Hematopoietic multipotent progenitor cell (in vitro differentiated cells): ENCODE measurements at places on chromosomes 4 and X. TPM values are rescaled to one million over a fixed set of nuclear protein-coding genes. Genes with fewer than 3 reads are reported as not detected.

The DCX gene
- total RNA-seq, result under 0.01 TPM

The MRPL1 gene
- total RNA-seq, result 7.8 TPM

The NOX1 gene
- total RNA-seq, result not detected

The LRBA gene
- total RNA-seq, result 219 TPM

The SSX7 gene
- not detected for total RNA-seq

The VSIG4 gene
- 0.27 TPM for total RNA-seq

The IBSP gene
- total RNA-seq, result not detected

The RADX gene
- 3.8 TPM for total RNA-seq

The MAGEA3 gene
- not detected for total RNA-seq

The JAKMIP1 gene
- total RNA-seq, result not detected

The FRMD7 gene
- not detected for total RNA-seq

The ADH7 gene
- not detected for total RNA-seq

The CNGA1 gene
- total RNA-seq, result not detected

The RNF175 gene
- not detected for total RNA-seq

The CRLF2 gene
- 3.5 TPM for total RNA-seq

The EOLA1 gene
- 23.2 TPM for total RNA-seq

The XK gene
- total RNA-seq, result 1.6 TPM

The CPE gene
- under 0.01 TPM for total RNA-seq

The TBC1D25 gene
- 19.7 TPM for total RNA-seq

The AVPR2 gene
- total RNA-seq, result under 0.01 TPM
